ENCODE measurements at places on chromosomes 6 and 20.

GRCh38 chr6:79158856-79159516, 75.5 kb downstream of the HMGN3 start:
- no peak for DNase-seq

- no peak for DNase-seq
Measured at GRCh38 chr6:160457823-160458222, 109.6 kb downstream of the SLC22A3 start.

DNA sequence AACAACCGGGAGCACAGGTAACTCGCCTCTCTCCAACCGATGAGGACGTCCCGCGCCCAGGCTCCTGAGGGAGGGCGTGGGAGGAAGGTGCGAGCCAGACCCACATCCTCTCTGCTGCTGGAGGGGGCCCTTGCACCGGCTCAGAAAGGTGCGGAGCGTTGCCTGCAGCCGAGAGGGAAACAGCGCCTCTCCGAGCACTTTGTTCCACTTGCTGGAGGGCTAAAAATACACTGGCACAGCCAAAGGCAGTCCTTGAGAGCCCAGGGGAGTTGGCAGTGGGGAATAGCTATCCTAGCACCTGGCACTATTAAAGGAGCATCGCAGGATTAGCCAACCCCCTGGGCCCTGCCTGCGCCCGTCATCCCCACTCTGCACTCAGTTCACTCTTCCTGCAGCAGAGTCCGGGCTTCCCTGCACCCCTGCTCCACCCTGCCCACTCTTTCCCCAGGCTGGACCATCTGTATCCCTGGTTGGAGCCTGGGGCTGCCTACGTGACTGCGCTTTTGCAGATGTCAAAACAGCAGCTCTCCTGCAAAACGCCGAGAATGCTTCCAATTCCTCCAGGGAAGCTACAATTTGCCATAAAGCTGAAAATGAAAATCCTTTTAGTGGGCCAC, 108.9 kb downstream of the SNX5 start:
- DNase-seq = peak; percentile 58

- no peak for DNase-seq
Measured at GRCh38 chr20:13817342-13817741, 32.5 kb downstream of the NDUFAF5 start.

GRCh38 chr20:50475681-50476292, 34.4 kb upstream of the PTPN1 start:
- DNase-seq = no peak

DNA sequence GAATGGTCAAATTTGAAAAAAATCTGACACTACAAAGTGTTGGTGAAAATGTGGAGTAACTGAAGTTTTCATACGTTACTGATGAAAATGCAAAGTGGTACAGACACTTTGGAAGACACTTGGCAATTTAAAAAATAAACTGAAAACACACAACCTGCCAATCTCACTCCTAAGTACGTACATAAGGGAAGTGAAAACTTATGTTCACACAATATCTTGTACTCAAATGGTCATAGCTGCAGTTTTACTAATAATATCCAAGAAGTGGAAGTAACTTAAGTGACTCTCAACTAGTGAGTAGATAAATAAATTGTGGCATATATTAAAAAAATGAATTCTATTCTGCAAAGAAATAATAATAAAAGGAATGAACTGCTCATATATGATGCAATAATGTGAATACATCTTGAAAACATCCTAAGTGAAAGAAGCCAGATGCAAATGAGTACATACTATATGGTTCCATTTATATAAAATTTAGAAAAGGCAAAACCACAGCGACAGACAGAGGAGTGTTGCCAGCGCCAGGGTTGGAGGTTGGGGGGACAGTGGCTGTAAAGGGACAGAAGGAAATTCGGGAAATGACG, 198.2 kb downstream of the ERMARD start:
- DNase-seq = no peak

GRCh38 chr6:138920906-138921305, 67.1 kb downstream of the REPS1 start:
- no peak for DNase-seq
